ENCODE measurements at places on chromosomes 2 and 18.

GRCh38 chr2:69954084-69954483 lies 7.3 kb downstream of the ASPRV1 start:
- no peak for DNase-seq

DNA sequence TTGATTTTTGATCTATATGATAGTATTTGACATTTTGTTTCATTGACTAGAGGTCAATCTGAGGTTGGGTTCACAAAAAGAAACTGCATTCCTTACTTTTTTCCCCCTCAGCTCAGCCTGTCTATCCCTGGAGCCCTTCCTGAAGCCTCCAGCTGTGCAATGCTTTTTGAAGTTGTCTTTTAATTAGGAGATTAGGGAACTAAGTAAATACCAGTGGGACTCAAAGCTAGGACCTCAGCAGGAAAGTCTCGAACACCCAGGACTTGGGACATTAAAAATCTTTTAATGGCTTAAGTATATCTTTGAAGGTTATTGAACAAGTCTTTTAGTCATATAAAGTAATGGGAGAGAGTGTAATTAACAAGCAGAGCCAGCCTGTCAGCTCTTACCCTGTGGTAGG lies 220.2 kb downstream of the PDE11A start:
- DNase-seq = no peak

- DNase-seq = no peak
Observed at GRCh38 chr18:56086786-56087185, 498.8 kb upstream of the TCF4 start.

DNA sequence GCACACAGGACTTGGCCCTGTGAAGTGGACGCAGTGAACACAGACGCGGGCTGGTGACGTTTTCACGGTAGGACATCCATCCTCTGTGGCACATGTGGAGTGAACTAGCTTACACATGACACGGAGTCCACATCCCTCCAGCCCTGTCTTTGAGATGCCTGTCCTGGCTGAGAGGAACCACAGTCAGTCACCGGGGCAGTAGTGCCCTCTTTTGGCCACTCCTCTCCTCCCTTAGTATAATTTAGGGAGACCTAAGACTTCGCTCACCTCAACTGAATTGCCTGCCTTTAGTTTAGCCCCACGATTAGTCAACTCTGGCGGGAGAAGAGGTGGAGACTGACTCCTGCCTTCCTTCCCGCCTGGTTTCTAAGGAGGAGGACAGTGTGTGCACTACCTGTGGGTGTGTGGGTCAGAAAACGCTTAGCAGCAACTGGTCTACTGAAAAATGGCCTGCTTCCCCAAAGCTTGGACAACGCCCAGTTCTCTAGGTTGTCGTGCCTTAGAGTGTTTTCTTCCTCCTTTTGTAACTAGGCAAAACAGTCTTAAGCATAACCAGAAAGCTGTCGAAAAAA lies 70.6 kb downstream of the MBP start:
- DNase-seq = no peak

DNA sequence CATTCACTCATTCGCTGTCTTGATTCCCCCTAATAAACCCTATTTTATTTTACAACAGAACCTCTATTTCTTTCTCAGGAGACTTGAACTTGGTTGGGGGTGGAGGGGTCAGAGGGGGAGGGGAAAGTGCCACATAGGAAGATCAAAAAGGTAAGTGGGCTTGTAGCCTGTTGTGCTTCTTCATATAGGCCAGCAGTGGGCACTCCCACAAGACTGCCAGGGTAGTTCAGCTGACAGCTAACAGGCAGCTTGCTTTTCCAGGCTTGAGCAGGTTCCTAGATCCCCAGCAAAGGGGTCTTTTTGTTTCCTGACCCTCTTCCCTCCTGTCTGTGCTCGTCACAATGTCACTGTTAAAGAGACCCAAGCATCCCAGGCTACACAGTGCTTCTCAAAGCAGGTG lies 829 bp upstream of the KIAA2012 start:
- no peak for DNase-seq

GRCh38 chr2:238226698-238227586 lies 12.9 kb downstream of the HES6 start:
- no peak for DNase-seq

GRCh38 chr18:39591649-39592048 lies 2026.1 kb upstream of the CELF4 start:
- no peak for DNase-seq

GRCh38 chr2:55869637-55870325 lies 53.8 kb downstream of the EFEMP1 start:
- no peak for DNase-seq

DNA sequence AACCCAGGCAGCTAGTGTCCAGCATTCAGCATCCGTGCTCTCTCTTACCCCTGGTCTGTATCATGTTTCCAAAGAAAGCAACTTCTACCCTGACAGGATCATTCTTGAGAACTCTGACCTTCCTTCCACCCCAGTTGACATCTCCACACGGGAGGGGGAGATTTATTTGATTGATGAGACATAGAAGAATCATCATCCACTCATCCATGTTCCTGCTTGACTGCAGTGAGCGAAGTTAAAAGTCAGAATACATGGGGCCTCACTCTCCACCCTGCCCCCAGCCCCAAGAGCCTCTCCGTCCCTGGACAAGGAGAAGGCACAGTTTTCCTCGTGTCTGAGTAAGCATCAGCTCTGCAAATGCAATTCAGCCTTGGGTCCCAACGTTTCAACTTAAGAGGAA lies 356.0 kb upstream of the TNP1 start:
- no peak for DNase-seq

DNA sequence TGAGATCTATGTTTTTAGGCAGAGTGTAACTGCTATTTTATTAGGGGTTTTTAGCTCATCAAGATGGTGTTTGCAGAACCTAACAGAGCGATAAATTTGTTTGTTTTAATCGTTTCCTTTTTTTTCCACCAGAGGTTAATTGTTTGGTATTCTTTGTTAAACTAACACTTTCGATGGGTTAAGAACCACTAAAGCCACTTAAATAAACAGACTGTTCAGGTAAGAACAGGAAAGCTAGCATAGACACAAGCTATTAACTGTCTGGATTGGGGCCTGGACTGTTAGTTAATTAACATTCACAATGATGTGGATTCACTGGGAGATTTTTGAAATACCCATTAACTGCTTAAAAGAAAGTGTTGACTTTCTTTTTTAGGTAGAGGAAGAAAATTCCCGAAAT lies 209.0 kb upstream of the COPS8 start:
- DNase-seq = no peak

- DNase-seq = no peak
Observed at GRCh38 chr2:190862571-190862991, 18.0 kb upstream of the GLS start.

DNA sequence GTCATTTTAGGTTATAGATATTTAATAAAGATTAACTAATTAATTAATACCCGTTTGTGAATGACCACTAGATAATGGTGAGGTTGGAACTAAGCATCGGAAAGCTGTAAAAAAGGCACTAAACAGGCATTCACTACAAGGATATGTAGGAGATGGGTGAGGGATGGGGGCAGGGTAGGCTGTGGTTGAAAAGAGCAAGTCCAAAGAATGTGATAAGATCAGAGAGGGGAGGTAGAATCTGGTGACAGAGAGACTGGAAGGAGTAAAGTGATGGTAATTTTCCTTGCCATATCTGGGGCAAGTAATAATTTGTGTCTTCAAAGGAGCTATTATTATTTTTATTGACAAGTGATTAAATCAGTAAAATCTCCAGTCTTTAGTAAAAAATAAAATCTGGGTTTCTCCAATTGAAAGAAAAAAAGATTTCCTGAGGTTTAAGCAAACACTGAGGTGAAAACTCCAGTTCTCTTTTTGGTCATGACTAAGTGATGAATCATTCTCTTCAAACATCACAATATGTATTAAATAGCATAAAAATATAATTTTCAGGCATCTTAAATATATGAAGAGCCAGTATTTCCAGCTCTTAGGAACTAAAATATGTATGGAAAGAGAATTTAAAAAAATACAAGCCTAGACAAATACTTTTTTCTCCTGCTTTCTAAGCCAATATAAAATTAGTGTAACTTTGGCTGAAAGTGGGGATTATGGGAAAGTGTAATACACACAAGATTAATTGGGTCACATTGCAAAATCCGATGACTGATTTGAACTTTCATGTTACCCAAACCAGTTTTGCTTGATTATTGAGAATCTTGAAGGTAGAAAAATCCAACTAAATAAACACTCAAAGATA lies 259.1 kb upstream of the RBMS1 start:
- no peak for DNase-seq

DNA sequence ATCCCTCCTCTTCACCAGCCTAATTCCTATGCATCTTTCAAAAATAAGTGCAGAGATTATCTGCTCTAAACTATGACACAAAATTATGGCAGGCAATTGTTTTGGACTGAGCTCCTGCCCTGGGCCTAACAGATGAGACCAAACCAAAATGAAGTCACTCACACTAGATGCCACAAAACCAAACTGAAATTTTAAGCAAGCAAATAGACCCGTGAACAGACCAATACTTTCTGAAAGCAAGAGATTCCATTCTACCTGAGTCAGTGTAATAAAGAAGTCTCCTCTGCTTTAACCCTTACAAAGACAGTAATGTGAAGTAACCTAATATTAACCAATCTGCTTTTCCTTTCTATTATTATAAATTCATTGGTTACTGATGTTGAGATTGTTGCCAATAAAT lies 84.3 kb downstream of the RIT2 start:
- DNase-seq = no peak

- DNase-seq = no peak
Observed at GRCh38 chr2:227406177-227407031, 18.7 kb upstream of the SCYGR1 start.

DNA sequence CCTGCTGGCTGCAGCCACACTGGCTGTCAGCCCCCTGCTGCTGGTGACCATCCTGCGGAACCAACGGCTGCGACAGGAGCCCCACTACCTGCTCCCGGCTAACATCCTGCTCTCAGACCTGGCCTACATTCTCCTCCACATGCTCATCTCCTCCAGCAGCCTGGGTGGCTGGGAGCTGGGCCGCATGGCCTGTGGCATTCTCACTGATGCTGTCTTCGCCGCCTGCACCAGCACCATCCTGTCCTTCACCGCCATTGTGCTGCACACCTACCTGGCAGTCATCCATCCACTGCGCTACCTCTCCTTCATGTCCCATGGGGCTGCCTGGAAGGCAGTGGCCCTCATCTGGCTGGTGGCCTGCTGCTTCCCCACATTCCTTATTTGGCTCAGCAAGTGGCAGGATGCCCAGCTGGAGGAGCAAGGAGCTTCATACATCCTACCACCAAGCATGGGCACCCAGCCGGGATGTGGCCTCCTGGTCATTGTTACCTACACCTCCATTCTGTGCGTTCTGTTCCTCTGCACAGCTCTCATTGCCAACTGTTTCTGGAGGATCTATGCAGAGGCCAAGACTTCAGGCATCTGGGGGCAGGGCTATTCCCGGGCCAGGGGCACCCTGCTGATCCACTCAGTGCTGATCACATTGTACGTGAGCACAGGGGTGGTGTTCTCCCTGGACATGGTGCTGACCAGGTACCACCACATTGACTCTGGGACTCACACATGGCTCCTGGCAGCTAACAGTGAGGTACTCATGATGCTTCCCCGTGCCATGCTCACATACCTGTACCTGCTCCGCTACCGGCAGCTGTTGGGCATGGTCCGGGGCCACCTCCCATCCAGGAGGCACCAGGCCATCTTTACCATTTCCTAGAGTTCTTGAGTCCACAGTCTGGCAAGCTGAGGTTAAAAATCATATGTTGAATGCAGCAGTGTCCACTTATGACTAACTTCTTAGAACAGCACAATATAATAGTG lies 741 bp downstream of the GPR148 start:
- DNase-seq = no peak

DNA sequence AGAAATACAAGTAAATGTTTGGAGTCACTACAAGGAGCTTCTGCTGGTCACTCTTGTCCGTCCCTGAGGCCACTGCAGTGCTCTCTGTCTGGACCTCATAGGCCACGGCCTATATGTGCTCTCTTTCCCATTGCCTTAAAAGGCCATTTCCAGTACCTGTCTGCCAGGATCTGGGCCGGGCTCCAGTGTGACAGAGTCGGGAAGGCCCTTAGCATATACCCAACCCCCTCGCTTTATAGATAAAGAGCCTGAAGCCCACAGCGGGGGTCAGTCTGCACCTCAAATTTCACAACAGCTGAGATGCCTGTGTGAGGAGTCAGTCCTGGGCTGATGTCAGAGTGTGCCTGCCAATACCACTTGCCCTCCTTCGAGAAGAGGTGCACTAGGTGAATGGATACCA lies 39.9 kb downstream of the ADD2 start:
- DNase-seq = no peak

GRCh38 chr2:237698358-237698694 lies 70.9 kb downstream of the LRRFIP1 start:
- DNase-seq = no peak

Data from activated gamma-delta T cell treated with anti-CD3 and anti-CD28 coated beads, Interleukin-2, amount 50 U/mL, for 16 hours (primary cell).